AG10803 (cell line): ENCODE measurements at places on chromosomes 5 and 9.
A peak's percentile ranks its signal among the peaks of the same experiment; 100 is the strongest.

DNA sequence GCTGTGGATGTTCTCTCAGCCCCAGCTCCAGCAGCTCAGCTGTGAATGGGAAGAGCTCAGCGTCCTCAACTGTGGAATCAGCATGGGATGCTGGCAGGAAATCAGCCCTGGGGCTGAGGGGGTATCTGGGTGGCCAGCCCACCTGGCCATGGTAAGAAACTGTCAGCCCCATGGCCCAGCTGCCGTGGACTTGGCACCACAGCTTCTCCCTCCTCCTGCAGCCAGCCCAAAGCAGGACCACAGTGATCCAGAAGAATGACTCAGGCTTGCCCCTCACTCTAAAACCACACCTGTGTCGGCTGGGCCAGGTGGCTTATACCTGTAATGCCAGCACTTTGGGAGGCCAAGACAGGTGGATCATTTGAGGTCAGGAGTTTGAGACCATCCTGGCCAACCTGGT, 48.0 kb downstream of the SAR1B start:
- no peak for DNase-seq

DNA sequence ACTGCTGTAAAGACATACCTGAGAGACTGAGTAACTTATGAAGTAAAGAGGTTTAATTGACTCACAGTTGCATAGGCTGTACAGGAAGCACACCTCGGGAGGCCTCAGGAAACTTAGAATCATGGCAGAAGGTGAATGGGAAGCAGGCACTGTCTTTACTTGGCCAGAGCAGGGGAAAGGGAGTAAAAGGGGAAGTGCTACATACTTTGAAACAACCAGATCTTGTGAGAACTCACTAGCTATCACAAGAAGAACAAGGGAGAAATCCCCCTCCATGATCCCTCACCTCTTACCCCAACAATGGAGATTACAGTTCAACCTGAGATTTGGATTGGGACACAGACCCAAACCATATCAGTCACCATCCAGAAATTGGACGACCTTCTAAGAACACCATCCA, 1285.8 kb upstream of the CDH9 start:
- DNase-seq: no peak

- peak; percentile 15 for DNase-seq
Observed at GRCh38 chr5:131581702-131582101, 53.3 kb downstream of the RAPGEF6 start.

DNA sequence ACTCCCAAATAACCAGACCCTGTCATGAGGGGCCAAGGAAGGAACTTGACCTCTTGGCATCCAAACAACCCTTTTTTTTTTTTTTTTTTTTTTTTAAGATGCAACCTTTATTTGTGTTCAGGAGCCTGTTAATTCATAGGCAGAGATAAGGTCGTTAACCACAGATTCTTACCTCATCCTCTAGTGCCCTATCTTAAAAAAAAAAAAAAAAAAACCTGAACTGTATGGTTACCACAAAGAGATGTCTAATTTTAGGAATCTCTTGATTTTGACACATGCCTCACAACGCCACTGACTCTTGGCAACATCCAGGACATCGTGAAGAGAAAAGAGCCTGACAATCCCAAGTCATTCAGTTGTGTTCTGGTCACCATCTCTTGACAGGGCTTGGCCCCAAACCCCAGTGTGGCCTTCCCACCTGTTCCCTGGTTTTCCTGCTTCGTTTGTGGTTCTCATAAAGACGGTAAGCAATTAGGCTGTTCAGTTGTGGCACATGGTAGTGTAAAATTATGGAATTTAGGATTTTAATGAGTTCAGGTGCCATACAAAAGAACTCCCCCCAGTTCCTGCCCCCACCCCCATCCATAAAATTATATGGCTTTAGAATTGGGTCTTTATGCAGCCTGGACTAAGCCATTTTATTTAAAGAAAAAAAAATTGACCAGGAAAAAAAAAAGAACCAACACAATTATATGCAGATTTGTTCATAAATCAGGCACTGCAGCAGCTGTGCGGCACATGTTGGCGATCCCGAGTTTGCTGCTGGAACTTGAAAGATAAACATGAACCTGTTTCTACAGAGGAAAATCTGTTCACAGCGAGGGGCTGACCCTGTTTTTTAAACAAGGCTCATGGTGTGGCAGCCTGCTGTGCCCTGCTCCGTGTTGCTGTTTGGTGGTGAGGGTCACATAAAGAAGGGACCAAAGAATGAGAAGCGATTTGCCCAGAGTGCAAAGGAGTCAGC, 267.8 kb upstream of the CLINT1 start:
- peak; percentile 35 for DNase-seq

- no peak for DNase-seq
Observed at GRCh38 chr9:118618084-118618483, 751.2 kb downstream of the BRINP1 start.

GRCh38 chr5:15001517-15001916, 129.9 kb upstream of the ANKH start:
- no peak for DNase-seq

DNA sequence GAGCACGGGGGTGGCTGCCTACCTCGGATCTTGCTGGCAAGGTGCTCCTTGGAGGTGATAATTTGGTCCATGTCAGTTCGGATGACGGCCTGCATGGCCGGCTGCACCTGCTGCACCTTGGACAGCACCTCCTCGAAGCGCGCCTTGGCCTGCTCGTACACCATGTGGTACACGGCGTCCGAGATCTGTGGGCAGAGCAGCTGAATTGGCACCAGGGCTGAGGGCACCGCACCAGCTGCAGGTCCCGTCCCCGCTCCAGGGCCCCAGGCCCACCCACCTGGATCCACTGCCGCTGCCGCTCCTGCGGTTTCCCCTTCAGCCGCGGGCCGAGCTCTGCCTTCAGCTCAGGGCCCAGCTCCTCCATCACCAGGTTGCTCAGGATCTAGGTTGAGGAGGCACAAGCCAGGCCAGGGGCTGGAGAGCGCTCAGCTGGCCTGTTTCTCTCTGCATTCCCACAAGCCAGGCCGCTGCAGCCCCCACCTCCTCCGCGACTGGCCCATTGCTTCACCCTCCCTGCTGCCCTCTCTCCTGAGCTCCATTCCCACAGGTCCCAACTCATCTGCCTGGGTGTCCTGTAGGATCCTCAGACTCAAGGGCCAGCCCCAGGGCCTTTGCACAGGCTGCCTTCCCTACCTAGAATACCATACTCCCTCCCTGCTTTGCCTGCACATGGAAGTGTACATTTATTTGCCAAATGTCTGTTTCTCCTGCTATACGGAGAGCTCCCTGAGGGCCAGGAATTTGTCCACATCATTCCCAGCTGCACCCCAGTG, 65.7 kb downstream of the LRSAM1 start:
- DNase-seq: no peak

- DNase-seq: peak; percentile 40
Observed at GRCh38 chr9:16627521-16627920, 242.9 kb downstream of the BNC2 start.

DNA sequence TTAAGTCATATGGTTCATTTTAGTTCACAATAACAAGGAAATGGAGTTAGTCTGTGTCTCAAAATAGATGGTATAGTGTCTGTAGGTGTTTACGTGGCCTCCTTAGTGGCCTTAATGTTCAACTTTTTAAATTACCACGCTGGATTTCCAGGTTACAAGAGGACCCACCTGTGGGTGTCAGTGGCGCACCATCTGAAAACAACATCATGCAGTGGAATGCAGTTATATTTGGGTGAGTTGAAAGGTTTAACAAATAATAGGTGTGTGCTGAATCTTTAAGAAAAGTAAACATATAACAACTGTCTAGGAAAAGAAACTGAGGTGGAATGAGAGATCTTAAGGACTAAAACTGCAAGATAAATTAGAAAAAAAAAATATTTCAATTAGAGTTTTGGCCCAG, 2.9 kb downstream of the UBE2B start:
- no peak for DNase-seq

DNA sequence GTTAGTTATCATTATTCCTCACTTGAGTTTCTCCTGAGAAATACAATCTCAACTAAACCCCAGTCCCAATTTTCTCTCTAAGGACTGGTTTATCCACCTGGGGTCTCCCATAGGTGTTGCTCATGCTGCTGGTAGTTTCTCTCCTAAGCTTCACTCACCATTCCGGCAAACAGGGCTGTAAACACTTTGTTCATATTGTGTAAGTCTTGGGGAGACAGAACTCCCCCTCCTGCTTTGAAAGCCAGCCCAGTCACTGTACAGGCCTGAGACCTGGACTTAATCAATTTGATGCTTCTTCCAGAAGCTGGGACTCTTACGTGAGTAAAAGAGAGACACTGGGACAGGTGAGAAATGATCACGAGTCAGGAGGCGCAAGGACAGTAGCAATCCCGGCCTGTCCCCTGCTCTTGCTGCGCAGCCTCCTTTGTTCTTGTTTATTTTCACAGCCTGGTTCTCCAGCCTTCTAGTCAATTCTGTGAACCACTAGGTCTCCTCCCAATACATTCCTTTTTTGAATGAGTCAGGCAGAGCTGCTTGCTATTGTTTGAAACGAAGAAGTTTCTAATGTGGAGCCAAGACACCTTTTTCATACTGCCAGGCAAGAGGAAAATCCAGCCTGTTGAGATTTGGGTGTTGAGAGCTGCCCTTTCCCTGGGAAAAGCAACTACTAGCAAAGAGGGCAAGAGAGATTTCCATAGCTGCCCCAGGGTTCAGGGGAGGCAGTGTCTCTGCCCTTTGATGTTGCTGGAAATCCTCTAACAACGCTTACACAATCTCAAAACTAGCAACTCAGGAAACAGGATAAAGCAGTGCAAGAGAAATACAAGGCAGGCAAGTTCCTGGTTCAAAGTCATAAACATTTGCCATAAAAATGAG, 9.2 kb upstream of the SHROOM1 start:
- peak; percentile 54 for DNase-seq

GRCh38 chr5:79508354-79508753, 5.6 kb downstream of the HOMER1 start:
- DNase-seq: no peak

DNA sequence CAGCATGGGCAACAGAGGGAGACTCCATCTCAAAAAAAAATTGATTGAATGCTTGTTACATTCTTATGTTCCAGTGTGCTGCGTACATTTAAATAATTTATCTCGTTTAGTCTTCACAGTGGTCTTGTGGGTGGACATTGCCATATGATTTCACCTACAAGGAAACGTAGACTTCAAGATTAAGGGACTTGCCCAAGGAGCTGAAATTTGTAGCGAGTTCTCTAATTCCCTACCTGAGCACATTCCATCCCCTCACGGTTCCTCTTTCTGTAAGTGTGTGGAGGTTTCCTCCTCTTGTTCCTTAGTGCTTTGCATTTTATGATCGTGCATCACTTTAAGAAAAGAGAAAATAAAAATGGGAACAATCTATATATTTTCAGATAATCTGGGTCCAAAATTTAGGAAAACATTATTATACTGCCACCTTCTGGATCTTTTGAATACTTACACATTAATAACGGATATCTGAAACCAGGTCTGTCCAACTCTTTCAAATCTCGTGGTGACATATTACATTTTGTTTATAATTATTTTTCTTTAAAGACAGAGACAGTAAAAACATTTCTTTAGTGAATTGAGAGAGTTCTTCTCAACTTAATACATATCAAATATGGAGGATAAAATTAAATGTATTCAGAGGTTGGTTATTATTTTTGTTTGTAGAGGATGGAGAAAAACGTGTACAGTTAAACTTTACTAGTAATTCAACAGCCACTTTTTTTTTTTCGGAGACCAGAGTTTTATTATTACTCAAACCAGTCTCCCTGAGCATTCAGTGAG, 29.9 kb upstream of the C7 start:
- DNase-seq: peak; percentile 27

GRCh38 chr9:19999491-20000057, 210.7 kb upstream of the SLC24A2 start:
- peak; percentile 60 for DNase-seq

DNA sequence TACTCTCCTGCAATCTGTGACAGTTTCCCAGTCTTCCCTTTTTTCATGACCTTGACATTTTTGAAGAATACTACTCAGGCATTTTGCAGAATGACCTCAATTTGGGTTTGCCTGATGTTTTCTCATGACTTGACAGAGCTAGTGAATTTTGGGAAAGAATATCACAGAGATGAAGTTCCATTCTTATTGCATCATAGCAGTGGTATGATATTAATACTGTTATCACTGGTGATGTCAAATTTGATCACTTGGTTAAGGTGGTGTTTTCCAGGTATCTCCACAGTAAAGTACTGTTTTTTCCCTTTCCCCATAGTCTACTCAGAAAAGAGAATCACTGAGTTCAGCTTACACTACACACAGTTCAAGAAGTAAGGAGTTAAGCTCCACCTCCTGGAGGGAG, 56.2 kb upstream of the XPA start:
- no peak for DNase-seq

- DNase-seq: peak; percentile 89
Observed at GRCh38 chr5:179294891-179295777, 50.1 kb downstream of the ADAMTS2 start.

- no peak for DNase-seq
Observed at GRCh38 chr5:10543585-10544040, 20.3 kb upstream of the ANKRD33B start.

DNA sequence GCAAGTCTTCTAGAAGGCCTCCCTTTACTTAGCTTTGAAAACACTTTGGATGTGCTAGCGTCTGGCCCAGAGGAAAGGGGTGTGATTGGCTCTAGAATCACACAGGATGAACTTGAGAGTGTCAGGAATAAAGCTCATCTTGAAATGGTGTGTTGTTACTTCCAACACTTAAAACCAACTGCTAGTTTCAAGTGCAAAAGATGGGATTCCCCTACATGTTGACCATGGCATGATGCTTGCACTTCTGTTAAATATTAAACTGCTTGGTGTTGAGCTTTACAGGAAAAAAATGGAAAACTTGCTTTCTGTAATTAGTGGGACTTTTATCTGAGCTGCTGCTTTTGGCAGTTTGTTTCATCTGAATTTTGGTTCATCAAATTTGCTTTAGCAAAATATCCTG, 261.1 kb downstream of the MED10 start:
- DNase-seq: no peak

GRCh38 chr5:85998656-85999055, 619.1 kb upstream of the COX7C start:
- DNase-seq: no peak

GRCh38 chr5:77145666-77146065, 58.6 kb upstream of the ZBED3 start:
- DNase-seq: peak; percentile 57

DNA sequence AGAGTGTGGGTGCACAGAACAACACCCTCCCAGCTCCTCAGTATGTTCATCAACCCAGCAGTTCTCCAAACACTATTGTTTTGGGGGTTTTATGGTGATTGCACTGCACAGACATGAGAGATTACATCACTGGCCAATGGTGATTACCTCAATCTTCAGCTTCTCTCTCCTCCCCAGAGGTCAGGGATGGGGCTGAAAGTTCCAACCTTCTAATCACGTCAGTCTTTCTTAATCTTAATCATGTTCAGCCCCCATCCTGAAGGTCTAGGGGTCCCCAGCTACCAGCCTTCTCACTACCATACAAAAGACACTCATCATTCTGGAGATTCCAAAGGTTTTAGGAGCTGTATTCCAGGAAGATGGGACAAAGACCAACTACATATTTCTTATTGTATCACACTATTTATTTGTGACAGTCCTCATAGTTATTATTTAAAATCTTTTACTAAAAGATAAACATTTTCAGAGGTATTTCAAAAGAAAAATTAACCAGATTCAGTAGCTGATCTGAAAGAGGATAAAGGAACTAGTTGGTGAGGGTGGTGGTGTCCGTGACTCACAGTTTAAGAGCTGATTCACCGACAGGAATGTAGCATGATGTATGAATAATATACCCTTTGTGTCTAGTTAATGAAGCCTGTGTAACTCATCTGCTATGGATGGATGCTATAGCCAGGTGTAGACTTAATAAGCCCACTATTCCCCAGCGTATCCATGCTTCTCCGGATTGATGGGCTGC, 35.6 kb downstream of the RASEF start:
- DNase-seq: peak; percentile 80

GRCh38 chr9:588981-589380, 252.5 kb upstream of the DMRT1 start:
- DNase-seq: no peak
